Activated CD4-positive, alpha-beta T cell treated with anti-CD3 and anti-CD28 coated beads for 1 hour (primary cell): ENCODE measurements at places on chromosomes 3 and 15.

GRCh38 chr3:120156699-120157098 is 62.5 kb upstream of the GSK3B start:
- no peak for DNase-seq

DNA sequence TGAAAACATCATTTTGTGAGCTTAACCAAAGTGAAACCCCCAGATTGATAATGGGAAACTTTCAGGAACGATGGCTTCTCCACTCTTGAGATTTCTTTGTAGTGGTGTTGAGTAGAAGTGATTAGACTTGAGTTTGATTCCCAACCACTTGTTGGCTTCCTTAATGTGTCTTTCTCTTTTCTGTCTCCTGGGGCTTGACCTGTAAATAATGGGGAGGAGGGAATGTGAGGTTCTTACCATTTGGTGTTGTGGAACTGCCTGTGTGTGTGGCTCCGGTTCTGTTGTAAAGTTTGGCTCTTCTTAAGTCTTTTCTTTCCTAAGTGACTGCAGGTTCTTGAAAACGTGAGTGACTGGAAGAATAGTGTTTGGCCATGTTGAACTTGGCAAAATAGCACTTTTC is 2.7 kb downstream of the CDV3 start:
- no peak for DNase-seq

DNA sequence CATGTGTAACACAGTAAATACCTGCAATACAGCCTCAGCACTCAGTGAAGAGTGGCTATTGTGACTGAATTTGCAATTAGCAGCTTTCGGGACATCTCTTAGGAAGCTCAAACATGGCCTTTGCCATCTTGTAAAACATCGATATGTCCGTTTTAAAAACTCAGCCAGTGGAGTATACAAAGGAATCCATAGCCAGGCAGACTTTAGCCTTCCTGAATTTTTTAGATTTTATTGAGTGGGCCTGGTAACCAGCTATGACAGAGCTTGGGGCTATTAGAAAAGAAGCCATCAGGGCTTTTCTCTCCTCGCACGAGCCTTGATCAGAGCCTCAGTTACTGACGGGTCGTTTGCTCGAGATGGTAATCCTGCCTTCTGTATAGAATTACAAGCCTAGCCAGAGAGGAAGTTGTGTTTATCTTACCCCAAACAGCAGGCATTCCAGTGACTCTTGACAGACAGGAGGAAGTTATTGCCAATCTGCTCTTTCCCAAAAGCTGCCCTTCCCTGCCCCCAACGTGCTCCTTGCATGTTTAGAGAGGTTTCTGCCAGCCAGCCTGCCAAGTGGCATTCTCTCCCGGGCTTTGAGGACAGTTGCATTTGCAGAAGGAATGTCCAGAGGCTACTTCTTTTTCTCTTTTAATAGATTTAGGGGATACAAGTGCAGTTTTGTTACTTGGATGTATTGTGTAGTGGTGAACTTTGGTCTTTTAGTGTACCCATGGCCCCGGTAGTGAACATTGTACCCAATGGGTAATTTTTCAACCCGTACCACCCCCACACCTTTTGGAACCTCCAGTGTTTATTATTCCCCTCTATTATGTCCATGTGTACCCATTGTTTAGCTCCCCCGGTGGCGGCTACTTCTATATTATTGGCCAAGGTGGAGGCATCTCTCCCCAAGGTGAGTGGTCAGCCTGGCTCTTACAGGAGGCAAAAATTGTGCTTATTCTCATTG is 40.6 kb downstream of the ITPR1 start:
- no peak for DNase-seq

DNA sequence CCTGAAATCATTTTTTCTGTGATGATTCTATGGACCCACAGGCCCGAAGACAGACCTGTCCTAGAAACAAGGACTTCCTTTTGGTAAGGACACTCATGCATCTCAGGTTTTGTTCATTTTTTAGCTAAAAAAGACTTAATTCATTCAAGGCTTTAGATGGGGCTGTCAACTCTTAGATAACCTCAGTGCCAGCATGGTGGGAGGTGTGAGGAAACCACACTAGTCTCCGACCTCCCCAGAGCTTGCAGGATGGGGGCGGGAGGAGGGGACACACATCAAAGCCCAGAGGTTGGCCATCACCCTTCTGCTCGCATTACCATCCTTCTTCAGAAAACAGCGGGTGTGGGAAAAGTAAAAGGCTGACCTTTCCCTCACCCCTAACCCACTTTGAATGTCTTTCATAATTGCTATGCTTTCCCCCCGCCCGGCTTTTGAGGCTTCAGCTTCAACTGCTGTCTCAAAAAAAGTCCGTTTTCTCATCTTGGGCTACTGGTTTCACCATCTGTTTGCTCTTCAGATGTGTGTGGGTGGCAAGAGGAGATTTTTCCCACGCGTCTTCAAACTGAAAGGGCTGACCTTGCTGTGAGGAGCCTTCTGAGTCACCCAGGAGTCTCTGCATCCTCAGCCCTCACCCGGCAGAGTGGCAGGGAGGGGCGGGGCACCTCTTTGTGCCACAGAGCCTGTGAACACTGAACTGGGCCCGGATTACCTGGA is 27.6 kb upstream of the CXCR6 start:
- peak; percentile 67 for DNase-seq

GRCh38 chr3:101685870-101686307 is 629 bp downstream of the RPL24 start:
- no peak for DNase-seq

DNA sequence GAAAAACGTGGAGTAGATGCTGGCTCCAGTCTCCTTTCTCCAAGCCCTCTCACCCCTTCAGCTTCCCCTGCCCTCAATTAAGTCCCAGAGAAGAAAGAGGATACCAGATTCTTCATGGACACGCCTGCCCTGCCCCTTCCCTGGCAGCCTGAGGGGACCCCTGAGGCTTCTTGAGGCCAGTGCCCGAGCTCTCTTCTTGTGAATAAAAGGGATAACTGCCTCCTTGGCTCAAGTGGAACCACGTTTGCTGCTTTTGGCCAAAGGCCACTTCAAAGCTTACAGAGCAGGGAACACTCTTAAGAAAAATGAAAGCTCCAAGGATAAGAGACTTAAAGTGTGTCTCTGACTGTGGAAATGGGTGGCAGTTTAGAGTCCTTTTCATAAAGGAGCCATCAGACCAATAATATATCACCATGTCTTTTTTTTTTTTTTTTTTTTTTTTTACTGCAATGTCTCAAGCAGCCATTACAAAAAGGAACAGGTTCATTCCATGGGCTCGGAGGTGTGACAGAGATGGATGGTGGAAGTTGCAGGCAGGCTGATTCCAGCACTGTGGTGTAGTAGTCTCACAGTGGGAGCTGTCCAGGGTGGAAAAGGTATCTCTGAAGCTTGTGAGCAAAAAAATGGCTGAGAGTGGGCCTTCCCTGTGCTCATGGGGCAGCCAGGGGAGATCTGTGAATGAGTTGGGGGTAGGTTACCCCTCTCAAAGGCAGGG is 108.8 kb downstream of the SEMA5B start:
- no peak for DNase-seq

- DNase-seq = no peak
Measured at GRCh38 chr15:40343512-40343911, 2.8 kb upstream of the CCDC9B start.

DNA sequence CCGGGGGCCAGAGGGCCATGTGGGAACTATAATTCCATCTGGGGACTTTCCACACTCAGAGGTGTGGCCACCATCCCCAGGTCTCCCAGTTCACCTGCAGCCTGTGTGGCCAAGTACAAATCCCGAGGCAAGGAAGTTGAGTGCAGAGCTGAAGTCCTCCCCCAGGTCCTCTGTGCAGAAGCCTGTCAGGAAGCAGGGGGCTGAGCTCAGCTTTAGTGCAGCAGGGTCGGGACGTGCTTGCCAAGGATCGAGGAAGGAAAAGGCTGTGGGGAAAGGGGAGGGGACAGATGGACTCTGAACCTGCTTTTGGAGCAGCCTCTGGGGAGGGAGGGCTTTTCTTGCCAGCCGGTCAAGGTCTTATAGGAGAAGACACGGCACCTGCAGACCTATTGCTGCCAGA is 67.7 kb downstream of the CHRNA7 start:
- DNase-seq = no peak
